Natural killer cell (primary cell): ENCODE measurements at places on chromosomes 1 and 21. TPM values are rescaled to one million over a fixed set of nuclear protein-coding genes. Genes with fewer than 3 reads are reported as not detected.

DNA sequence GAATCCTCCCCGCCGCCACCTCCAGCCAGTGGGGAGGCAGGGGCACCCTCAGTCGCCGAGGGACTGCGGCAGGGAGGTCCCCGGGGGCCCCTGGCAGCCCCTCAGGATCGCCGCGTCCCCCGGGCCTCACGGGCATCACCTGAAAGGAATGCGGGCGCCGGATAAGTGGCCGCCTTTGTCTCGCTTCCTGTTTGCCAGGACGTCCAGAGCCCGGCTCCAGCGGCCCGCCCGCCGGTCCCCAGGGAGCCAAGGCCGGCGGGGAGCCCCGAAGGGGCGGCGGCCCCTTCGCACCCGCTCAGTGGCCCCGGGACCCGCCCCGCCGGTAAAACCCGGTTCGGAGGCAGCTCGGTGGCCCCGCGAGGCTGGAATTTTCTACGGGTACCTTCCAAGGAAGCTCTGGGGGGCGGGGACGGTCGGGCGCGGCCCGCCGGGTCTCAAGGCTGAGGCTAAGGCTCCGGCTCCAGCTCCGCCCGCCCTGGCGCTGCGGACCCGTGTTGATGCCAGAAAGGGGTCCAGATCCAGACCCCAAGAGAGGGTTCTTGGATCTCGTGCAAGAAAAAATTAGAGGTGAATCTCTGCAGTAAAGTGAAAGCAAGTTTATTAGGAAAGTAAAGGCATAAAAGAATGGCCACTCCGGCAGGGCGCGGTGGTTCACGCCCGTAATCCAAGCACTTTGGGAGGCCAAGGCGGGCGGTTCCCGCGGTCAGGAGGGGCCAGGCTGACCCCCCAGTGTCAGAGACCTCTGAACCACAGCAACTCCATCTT, 12.6 kb downstream of the TINAGL1 start:
- DNase-seq: no peak

The LPAR3 gene
- total RNA-seq: 0.48 TPM

DNA sequence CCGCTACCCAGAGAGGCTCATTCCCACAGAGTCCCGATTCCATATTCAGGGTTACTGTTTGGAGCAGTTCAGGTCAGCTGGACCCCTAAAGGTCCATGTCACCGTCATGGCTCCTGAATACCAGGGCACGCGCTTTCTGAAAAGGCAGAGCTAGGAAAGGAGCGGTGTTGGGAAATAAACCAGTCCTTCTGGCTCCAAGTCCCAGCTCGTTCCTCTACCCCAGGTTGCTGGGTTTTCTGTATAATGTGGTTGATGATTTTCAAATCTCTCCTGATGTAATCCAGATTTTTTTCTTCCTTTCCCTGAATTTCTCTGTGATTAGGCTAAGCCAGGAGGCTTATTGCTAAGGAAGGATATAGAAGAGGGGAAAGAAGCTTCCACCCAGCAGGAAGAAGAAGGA, 14.0 kb upstream of the PKP1 start:
- DNase-seq: no peak

GRCh38 chr1:236206548-236206947, 64.2 kb downstream of the GPR137B start:
- DNase-seq: no peak

The RIPPLY3 gene
- total RNA-seq: not detected

DNA sequence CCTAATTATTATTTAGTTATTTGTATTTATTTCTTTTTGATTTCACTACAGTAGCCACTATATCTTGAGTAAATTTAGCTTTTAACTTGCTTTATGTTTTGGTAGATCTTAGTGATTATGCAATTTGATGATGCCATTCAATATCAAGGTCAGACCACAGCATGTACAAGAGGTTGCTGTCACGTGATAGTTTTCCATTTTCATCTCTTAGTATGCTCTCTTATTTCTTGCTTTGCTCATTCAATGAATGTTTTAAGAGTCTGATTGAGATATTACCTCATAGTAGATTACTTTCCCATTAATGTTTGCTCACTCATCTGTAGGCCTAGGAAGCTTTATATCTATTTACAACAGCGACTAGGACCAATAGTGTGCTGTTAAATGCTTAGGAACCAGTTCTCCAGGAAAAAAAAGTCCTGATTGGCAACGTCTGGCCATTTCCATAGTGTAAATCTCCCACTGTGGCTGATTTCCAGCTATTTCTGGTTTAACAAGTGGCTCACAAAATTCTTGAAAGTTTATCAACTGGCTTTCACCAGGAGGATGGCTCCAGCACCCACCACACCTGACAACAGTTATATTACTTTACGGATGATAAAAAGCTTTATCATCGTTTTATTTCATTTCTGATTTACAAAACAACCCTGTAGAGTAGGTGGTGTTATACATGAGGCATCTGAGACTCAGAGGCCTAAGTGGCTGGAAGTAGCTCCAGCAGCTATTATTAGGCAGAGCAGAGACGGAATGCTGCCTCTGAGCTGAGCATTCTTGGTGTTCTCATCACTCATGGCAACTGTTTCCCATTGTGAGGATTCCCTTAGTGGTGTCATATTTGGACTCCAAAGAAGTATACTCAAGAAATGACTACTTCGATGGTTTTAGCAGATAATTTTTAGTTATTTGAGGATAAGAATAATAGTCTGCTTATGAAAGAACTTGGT, 235.2 kb downstream of the DISC1 start:
- no peak for DNase-seq

DNA sequence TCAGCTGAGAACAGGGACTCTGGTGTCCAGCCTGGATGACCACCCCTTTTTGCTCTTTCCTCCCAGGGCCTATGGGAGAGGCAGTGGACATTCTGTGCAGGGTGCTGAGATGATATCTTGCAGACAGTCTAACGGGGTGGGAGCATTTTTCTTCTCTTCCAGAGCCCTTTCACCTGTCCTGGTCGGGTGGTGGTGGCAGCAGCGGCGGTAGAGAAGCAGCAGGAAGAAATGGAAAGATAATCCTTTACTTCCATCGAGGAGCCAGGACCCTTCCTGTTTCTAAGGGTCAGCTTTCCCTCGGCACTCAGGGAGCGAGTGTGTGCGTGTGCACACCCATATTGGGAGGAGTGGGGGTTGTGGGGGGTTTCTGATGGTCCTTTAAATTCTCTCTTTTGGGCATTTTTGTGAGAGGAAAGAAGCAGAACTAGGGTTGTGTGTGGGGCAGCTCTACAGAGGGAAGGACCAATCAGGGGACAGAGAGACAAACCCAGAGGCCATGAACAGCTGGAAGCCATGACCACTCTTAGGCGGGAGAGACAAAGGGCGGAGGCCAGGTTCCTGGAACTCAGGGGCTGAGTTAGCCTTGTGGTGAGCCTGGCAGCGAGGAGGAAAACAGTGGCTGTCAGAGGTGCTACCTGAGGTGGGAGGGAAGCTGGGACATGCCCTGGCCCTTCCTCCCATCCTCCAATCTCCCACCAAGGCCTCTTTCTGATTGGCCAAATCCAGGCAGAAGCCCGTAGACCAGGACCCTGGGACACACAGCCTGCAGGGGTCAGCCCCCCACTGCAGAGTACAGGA, 31.2 kb upstream of the CSF3R start:
- DNase-seq: no peak

The KIF17 gene
- not detected for total RNA-seq

The TRAPPC10 gene
- 213 TPM for total RNA-seq

DNA sequence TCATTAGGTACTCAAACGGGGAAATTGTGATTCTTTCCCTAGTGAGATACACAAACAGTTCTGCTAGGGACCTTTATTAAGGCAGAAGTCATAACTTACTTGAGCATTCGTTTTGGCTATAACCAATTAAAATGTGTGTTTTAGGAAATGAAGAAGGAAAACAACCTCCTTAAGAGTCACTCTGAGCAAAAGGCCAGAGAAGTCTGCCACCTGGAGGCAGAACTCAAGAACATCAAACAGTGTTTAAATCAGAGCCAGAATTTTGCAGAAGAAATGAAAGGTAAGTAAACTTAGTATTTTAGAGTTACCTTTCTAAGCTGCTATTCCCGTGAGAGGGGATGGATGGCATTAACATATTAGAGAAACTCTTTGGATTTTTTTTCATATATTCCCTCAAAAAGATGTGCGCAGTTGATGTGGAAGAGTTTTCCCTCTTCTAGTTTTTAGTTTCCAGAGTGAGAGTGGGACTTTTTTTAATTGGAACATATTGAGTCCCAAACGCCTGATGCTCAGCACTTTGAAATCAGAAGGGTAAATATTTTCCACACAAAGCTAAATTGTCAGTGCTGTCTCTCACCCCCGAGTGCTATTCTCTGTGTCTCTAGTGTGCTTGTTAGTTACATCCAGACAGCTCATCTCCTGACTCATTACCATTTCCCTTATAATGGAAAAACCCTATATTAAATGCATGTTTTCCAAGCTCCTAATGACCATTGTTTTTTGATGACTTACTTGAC, 34.9 kb downstream of the CENPF start:
- no peak for DNase-seq

DNA sequence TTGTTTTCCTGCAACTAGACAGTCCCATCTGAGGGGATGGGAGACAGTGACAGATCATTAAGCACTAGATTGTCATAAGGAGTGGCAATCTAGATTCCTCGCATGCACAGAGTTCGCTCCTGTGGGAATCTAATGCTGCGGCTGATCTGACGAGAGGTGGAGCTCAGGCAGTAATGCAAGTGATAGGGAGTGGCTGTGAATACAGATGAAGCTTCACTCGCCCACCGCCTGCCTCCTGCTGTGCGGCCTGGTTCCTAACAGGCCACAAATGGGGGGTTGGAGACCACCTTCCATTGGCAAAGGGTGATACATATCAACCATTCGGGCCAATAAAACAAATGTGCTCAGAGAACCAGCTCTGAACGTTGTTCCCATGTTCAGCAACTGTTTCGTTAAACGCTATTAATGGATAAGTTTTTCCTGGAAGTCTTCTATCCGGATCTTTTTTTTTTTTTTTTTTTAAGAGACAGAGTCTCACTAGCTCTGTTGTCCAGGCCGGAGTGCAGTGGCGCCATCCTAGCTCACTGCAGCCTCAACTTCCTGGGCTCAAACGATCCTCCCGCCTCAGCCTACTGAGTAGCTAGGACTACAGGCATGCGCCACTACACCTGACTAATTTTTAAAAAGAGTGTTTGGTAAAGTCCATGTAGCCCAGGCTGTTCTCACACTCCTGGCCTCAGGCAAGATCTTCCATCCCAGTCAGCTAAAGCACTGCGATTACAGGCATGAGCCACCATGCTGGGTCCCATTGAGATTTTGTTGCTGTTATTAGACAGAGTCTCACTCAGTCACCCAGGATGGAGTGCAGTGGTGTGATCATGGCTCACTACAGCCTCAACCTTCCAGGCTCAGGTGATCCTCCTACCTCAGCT, 8.7 kb upstream of the RSRP1 start:
- no peak for DNase-seq

GRCh38 chr1:71787699-71788098, 494.6 kb downstream of the NEGR1 start:
- no peak for DNase-seq

- no peak for DNase-seq
Measured at GRCh38 chr1:202656951-202657646, 53.2 kb downstream of the SYT2 start.

DNA sequence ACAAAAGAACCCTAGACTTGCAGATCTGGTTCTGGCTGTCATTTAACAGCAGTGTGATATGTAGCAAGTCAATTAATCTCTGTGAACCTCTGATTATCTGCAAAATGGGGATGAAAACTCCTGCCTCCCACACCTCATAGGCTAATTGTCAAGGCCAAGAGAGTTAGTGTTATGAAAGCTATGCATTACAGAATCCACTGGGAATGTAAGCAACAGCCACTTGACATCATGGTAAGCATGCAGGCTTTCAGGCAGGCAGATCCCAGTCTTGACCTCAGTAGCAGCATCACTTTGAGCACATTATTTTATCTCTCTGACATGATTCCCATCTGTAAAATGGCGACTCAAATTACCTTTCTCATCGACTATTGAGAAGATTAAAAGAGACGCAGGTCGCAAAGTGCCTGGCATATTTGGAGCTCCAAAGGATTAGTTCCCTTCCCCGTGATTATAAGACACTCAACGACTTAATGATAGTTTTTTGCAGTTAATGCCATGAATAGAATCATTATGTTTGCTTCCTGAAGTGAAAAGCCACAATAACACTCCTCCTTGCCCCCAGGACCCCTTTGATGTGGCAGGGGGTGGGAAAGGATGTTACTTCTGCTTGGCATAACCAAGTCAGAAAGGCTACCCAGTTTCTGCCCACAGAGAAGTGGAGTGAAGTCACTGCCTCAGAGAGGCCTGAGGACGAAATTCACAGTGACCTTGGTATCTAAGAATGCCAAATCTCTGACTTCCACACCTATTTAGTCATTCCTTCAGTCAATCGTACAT, 273.0 kb upstream of the NFIA start:
- no peak for DNase-seq

DNA sequence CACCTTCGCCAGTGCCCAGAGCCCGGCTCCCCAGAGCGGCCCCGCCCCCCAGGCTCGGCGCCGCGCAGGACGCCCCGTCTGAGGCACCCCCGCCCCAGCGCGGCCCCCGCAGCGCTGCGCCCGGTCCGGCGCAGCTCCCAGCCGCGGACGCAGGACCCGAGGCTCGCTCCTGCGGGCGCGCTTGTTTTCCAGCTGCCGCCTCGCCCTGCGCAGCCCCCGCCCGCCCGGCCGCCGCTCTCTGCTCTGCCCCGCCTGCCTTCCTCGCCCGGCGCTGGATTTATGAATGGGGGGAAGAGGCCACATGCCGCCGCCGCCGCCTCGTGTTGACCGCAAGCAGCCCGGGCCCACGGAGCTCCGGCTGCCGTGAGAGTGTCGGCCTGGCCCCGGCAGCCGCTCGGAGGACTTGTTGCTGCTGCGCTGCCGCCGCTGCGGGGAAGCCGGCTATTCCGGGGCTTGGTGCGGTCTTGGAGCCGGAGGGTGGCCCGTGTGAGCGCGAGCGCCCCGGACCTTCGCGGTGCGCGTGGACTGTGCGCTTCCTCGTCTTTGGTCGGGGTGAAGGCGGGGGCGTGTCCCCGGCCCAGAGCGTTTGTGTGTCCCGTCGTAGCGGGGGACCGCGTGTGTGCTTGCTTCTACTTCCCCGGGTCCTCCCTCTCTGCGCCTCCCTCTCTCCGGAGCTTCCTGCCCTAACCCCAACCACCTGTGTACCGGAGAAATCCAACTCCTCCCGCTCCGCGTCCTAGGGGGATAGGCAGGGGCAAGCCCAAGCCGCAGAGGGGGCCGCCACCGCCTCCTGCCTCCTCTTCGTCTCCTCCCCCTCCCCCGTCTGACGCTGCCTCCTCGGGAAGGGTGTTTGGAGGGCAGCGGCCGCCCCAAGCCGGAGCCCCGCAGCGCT, 736 bp downstream of the KCNC4 start:
- peak; percentile 42 for DNase-seq

DNA sequence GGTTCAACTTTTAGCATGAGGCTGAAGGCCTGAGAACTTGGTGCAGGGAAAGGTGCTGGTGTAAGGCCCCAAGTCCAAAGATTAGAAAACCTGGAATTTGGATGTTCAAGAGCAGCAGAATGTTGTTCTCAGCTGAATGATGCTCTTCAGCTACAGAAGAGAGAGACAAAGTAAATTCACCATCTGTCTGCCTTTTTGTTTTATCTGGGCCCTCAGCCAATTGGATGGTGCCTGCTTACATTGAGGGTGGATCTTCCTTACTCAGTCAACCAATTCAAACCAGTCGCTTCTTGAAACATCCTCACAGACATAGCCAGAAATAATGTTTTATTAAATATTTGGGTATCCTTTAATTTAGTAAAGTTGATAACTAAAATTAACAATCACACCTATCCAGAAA, 748.2 kb upstream of the ADAMTS5 start:
- no peak for DNase-seq

The OR2L13 gene
- total RNA-seq: not detected
